Stimulated activated effector memory CD8-positive, alpha-beta T cell treated with anti-CD3 and anti-CD28 coated beads, Interleukin-12 subunit alpha, Interleukin-12 subunit beta, amount 100 ng/mL, for 72 hours (primary cell): ENCODE measurements at places on chromosomes 2 and 18.

- DNase-seq, result no peak
These were observed 3.6 kb upstream of the ERFE start for GRCh38 chr2:238155051-238155760.

GRCh38 chr2:71323386-71323785 is 8.2 kb upstream of the ZNF638 start:
- no peak for DNase-seq

DNA sequence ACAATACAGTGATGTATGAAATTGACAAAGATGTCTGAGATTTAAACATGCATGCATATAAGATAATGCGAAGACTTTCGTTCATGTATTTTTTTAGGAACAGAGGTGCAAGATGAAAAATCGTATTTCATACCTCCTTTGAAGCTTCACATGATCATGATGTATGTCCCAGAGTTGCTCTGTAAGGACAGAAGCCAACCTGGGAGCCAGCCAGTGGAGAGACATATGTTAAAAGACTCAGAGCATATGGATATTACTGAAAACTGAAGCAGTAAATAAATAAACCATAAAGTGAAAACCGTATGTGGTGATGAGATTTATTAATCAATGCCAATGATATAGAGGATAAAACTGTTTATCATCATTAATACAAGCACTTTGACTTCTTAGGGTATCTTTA is 424.4 kb upstream of the NETO1 start:
- no peak for DNase-seq

GRCh38 chr2:8151888-8152287 is 530.0 kb upstream of the ID2 start:
- no peak for DNase-seq

GRCh38 chr2:206942592-206943478 is 3.5 kb downstream of the CPO start:
- DNase-seq, result no peak

DNA sequence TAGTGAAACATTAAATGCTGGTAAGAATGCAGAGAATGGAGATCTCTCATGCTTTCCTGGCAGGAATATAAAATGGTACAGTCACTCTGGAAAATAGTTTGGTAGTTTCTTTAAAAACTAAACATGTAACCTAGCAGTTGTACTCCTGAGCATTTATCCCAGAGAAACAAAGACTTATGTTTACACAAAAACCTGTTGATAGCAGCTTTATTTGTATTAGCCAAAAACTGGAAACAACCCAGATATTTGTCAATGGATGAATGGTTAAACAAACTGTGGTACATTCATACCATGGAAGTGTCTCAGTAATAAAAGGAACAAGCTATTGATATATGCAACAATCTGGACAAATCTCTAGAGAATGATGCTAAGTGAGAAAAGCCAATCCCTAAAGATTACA is 81.7 kb upstream of the CTAGE1 start:
- DNase-seq, result no peak

DNA sequence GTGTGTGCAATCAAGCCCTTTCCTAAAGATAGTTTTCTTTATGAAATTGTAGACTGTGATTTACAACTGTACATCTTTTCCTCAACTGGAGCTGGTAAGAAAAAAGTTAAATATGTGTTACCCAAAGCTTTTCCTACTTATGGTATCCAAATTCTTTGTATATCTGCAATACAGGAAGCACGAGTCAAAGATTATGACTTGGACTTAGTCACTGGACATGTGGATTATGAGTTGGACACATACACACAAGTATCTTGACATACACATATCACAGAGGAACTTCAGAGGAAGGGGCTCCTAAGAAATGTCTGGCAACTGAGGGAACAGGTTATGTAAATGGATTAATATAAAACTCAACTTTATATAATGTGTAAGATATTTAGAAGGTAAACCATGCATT is 35.2 kb downstream of the PRELID3A start:
- no peak for DNase-seq

GRCh38 chr2:138501425-138502254 is at the start of gene SPOPL:
Gene SPOPL (plus strand): TSS chr2:138501770. CDS start chr2:138550217, 48,447 bp downstream.
- peak; percentile 90 for DNase-seq

DNA sequence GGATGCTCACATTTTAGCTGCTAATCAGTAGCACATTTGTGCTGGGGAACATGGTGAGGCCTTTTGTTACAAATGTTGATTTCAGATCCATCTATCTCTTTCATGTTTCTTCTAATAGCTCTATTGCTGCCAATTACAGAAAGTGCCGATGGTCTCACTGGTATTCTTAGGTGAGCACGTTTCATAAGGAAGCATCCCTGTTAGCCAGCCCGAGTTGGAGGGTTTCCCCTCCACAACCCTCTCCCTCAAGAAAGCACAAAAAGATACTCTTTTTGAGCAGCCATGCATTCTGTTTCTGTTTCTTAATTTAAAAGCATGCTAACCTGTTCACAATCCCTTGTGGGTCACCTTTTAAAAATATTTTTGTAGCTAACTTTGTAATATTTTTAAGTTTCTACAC is 30.8 kb upstream of the ST8SIA5 start:
- DNase-seq, result no peak

- no peak for DNase-seq
These were observed 12.6 kb downstream of the NDUFAF7 start for GRCh38 chr2:37244017-37244416.

GRCh38 chr18:29326214-29326613 is 1149.3 kb upstream of the CDH2 start:
- DNase-seq, result no peak

DNA sequence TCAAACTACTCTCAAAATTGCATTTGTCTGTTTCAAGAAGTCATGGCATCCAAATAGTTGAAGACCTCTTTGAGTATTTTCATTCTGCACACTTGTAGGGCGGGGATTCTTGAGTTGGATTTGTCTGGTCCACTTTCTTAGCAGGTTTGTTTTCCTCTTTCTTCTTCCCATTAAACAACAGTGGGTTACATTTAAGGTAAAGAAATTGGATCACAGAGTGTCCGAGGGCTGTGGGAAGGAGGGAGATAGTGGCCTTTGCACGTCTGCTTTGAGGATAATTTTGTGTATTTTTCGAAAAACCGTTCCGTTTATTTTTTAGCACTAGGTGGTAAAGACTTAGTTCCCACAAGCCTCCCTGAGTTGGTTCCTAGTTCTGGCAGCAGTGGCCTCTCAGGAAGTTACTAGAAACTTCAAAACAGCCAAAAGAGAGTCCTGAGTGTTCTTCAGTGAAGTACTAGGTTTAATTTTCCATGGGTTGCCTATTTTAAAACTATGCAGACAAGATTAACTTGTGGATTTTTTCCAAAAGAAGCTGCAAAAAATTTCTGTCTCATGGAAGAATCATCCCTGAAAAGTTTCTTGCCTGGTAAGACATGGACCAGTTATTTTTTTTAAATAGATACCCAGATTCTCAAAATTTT is 107.9 kb downstream of the CDC42EP3 start:
- peak; percentile 33 for DNase-seq

GRCh38 chr2:151973901-151974199 is 125.0 kb downstream of the CACNB4 start:
- DNase-seq, result no peak

DNA sequence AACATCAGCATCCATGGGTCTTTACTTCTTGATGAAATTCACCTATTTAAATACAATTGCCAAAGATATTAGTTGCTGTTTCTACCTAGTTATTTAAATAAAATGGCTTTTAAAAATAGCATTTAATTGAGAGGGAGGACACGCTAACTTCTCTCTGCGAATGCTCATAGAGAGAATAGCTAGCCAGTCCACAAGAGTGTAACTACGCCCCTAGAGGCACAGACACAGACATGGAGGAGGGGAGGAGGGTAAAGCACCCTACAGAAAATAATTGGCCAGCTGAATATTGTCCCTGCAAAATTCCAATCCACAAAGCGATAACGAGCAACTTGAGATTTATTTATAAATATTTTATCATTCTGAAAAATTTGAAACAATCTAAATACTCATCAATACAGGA is 97.0 kb upstream of the PAPOLG start:
- DNase-seq, result no peak

GRCh38 chr2:37625156-37625555 is 46.3 kb downstream of the CDC42EP3 start:
- no peak for DNase-seq
